Hematopoietic multipotent progenitor cell treated with erythropoietin and hydrocortisone succinate and interleukin-3 and kit ligand, for 4 days (in vitro differentiated cells): ENCODE measurements at places on chromosomes 6 and 20.

DNA sequence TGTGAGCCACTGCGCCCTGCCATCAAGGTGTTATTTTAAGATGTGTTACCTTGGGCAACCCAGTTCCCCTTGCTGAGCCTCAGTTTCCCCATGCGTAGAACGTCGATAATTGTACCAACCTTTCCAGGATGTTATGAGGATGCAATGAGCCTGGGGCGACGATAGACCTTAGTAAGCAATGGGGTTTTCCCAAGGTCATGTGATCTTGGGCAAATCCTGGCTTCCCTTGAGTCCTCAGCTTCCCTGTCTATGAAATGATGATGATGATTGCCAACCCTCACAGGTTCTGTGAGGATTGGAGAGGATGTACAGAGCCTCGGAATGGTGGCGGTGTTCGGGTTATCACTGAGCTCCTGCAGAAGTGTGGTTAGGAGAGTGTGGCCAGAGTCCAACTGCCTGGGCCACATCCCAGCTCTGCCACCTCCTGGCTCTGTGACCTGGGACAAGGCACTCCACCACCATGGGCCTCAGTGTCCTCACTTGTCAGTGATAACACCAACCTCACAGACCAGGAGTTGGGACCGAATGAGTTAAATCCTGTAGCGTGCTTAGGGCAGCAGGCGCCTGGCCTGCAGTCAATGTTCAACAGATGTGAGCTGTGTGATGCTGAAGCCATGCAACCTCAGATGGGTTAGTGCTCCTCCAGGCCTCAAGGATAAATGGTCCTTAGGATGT is 23.4 kb downstream of the SIRPA start:
- DNase-seq: no peak

- DNase-seq: no peak
Observed at GRCh38 chr20:62593616-62594015, 48.7 kb upstream of the SLCO4A1 start.

DNA sequence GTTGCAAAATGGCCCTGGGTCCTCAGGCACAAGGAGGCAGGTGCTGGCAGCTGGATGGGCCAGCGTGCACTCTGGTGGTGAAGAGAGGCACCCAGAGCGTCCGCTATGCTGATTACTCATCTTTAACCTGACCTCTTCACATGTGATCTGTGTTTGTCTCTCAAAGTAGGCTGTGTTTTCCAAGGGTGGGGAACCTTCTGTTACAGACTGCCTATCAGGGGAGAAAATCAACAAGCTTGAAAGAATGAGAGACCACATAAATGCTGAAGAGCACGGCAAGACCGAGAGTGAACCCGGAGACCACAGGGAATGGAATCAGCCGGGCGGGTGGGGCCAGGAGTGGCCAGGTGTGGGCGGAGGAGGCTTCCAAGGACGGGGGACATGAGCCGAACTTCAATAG is 16.2 kb downstream of the BNIP5 start:
- no peak for DNase-seq

DNA sequence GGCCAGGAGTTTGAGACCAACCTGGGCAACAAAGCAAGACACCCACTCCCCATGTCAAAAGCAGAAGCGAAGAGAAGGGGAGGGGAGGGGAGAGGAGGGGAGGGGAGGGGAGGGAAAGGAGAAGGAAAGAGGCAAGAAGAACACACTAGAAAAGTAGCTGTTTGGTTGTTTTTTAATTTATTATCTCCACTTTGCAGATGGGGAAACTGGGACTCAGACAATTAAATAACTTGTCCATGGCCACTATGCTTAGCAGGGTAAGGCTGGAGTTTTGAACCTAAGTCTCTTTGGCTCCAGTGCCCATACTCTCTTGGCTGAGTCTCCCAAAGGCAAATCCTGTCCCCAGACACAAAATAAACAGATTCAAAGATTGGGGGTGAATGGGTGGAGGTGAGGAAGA is 12.4 kb upstream of the GHRH start:
- no peak for DNase-seq

DNA sequence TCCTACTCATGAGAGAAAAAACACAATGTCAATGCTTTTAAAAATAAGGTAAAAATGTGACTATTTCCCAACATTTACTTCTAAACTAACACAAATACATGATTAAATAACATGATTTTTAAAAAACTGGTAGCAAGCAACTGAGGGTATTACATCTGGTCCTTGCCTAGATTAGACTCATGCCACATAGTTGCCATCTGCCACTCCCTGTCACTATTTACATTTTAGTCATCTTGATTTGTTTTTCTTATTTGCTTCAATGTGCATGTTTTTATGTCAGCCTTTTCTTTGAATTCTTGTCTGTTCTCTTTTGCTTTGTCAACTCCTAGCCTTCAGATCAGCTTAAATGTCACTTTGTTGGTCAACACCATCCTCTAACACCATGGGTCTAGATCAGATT is 207.0 kb upstream of the SIM1 start:
- DNase-seq: no peak
